Neural progenitor cell (in vitro differentiated cells): ENCODE measurements at places on chromosomes 12 and 14.
A peak's percentile ranks its signal among the peaks of the same experiment; 100 is the strongest.

GRCh38 chr14:101365329-101366158 lies 195.8 kb upstream of the DIO3 start:
- DNase-seq = peak; percentile 89

DNA sequence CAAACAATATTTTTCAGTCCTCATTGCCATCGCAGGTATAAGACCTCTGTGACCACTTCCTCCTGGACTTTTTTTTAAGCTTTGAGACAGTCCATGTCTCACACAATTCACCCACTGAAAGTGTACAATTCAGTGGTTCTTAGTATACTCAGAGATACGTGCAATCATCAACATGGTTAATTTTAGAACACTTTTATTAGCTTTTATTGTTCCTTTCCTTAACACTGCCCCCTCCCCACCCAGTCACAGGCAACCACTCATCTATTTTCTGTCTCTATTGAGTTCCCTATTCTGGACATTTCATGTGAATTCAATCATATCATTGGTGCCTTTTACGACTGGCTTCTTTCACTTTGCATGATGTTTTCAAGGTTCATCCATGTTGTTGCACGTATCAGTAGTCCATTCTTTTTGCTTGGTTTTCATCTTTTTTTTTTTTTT lies 16.2 kb downstream of the NCKAP5L start:
- no peak for DNase-seq

GRCh38 chr14:65658202-65658601 lies 245.7 kb downstream of the FUT8 start:
- no peak for DNase-seq

DNA sequence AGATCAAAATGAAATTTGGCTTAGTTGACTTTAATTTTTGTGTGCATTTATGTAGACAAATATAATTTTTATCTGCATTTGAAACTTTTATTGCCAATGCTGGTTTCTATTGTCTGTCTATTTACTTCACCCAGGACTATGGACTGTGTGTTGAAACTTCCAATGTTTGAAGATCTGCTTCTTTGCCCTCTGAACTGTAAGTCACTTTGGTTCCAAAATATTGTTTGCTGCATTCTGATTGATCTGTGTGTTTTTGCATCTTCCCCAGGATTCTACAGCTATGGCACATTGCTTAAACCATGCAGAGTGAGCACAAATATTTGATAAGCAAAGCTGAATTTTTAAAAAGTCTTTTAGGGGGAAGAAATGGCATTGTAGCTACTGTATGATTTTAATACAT lies 131.0 kb upstream of the SOX5 start:
- no peak for DNase-seq

DNA sequence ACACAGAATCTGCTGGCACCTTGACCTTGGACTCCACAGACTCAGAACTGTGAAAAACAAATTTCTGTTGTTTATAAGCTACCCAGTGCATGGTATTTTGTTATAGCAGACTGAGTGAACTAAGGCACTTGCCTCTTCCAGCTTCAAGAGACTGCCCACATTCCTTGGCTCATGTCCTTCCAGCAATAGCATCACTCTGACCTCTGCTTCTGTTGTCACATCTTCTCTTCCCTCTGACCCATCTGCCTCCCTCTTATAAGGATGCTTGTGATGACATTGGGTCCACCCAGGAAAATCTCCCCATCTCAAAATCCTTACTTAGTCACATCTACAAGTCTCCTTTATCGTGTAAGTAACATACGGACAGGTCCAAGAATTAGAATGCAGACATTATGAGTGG lies 200.4 kb downstream of the PIK3C2G start:
- DNase-seq = no peak

GRCh38 chr12:106816231-106816630 lies 41.7 kb downstream of the RIC8B start:
- DNase-seq = no peak

GRCh38 chr14:26595926-26596542 lies 1.8 kb downstream of the NOVA1 start:
- peak; percentile 20 for DNase-seq

DNA sequence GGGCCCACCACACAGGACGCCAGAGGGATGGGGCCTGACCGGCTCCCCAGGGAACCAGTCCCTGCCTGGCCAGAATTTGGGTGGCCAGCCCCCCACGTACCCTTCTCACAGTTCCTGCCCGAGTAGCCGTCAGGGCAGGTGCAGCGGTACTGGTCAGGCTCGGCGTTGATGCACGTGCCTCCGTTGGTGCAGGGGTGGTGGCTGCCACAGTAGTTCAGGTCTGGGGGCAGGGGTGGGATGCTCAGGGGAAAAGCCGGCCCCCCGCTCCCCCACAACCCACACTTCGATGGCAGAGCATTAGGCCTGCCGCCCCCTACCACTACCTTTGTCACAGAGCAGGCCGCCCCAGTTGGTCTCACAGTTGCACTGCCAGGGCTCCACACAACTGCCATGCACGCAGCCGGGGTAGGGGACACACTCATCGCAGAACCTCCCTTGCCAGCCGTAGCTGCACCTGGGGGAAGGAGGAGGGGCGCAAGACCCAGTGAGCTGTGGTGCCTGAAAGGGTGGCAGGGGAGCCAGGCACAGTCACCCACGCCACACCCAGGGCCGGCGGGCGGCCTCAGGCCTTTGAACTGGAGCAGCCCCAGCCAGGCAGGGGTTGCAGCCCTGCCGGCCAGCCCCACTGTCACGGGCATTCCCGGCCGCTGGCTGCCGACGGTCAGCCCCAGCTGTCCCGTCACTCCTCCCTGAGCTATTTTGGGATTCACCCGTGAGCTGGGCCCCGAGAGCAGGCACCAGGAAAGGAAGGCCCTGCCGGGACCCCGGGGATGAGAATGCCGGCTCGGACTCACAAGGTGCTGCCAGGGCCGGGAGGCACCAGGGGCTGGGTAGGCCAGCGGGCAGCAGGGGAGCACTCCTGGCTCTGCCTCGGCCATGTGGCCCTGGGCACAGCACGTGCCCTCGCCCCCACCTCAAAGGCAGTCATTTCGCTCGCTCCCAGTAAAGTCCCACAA lies 16.5 kb downstream of the JAG2 start:
- no peak for DNase-seq

GRCh38 chr14:88613552-88614010 lies 50.7 kb downstream of the ZC3H14 start:
- DNase-seq = no peak

DNA sequence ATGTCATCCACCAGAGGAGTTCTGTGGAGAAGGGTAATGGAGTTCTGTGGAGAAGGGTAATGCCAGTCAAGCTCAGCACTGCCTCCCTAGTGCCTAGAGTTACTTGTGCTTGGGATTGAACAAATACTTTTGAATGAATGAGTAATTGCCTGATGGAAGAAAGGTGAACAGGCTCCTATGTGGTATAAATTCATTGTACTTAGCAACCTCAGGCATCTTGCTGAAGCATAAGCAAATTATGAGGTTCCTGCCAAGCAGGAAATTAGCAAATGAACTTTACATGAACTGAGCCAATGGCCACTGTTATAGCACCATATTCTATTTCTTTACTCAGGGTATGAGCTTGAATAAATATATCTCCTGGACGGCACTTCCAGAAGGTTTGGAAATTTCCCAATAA lies 1047.2 kb downstream of the SLC6A15 start:
- no peak for DNase-seq

GRCh38 chr14:90388437-90388836 lies 8.4 kb upstream of the CALM1 start:
- peak; percentile 60 for DNase-seq

DNA sequence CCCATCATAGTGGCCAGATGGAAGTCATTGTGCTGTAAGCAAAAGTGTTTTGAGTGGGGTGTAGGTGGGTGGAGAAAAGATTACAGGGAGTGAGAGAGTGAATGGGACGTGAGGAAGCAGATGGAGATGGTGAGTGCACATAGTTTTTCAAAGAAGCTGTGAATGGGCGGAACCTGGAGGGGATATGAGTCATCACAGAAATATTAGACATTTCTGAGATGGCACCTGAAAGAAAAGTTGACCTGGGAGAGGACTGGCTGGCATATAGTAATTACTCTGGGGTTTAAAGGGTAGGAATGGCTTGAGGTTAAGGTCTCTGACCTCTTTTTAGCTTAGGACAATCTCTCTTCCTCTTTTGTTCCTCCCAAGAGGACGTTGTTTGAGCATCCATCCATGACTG lies 50.5 kb downstream of the ANO4 start:
- DNase-seq = no peak

DNA sequence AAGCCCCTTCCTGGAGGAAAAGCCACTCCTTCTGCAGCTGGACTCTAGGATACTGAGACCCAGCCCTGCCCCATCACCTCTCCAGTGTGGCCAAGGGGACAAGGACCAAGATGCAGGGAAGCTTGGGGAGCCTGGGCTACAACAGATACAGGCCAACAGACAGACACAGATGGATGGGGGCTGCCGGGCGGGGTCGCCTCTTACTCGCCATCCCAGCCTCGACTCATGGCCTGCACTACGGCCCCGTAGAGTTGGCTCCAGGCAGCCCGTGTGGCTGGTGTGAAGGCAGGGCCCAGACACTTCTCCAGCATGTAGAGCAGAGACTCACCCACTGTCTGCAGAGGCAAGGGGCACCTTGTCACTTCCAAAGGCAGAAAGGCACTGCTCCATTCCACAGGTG lies 4.7 kb downstream of the NGB start:
- no peak for DNase-seq

GRCh38 chr14:87896393-87897380 lies 96.3 kb downstream of the GALC start:
- peak; percentile 80 for DNase-seq

- no peak for DNase-seq
Observed at GRCh38 chr12:127596891-127597290, 670.1 kb upstream of the TMEM132C start.

- DNase-seq = no peak
Observed at GRCh38 chr14:73833034-73833433, 18.6 kb upstream of the PTGR2 start.

DNA sequence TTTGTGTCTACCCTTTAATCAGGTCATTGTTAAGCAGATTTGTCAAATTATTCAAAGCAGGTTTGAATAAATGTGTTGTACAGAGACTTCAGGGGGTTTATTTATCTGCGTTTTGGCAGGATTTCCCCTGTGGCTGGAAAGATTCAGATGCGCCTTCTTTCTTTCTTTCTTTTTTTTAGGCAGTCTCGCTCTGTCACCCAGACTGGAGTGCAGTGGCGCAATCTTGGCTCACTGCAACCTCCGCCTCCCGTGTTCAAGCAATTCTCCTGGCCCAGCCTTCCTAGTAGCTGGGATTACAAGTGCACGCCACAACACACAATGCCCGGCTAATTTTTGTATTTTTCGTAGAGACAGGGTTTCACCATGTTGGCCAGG lies 6.3 kb upstream of the NANOGNB start:
- no peak for DNase-seq

GRCh38 chr14:99603471-99604277 lies at the start of gene CCDC85C:
Gene CCDC85C (minus strand): TSS chr14:99604207. CDS start chr14:99603959, 248 bp downstream.
- peak; percentile 77 for DNase-seq

- peak; percentile 92 for DNase-seq
Observed at GRCh38 chr12:49232940-49233841, 31.7 kb upstream of the TUBA1C start.

DNA sequence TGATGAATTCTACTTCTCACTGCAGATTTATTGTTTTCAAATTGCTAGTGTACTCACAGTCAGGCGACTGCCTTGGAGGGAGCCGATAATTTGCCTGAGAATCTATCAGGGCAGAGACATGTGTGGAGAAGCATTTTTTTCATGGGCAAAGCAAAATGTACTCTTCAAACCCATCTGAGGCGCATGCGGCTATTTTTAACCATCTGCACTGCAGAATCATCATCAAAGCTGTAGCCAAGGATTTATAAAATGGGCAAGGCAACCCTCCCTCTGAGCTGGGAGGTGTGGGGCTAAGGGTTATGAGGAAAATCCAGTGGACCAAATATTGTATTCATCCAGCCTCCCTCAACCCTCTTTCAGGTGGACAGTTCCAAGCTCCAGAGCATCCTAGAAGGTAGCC lies 37.7 kb downstream of the BEST3 start:
- no peak for DNase-seq

DNA sequence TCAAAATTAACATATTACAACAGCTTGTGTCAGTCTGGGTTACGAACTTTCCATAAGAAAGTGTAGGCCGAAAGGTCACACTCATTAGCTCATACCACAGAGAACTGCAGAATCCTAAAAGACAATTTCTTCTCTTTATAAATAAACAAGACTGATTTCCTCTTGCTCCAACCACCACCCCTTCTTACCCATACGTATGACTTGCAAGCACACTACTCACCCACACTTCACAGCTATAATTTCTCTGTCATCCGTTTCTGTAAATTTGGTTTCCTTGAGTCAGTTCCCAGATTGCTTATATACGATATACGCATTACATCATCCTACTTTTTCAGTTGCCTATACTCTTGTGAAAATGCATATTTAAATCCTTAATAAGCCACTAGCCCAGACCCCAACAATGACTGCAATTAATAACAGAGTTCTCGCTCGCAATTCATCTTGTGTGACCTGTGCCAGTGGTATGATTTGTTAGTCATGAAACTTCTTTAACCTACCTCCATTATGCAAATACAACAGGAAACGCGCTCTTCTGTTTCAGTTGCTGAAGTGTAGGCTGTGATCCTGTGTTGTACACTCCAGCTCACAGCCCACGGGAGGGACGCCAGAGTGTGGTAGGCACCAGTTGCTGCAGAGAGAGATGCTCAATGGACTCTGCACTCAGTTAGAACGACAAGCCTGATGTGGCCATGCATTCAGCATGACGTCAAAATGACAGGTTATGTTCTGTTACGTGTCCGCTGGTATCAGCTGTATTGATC lies 417.6 kb downstream of the PDZRN4 start:
- DNase-seq = no peak

- no peak for DNase-seq
Observed at GRCh38 chr12:77046468-77046867, 18.9 kb downstream of the E2F7 start.

DNA sequence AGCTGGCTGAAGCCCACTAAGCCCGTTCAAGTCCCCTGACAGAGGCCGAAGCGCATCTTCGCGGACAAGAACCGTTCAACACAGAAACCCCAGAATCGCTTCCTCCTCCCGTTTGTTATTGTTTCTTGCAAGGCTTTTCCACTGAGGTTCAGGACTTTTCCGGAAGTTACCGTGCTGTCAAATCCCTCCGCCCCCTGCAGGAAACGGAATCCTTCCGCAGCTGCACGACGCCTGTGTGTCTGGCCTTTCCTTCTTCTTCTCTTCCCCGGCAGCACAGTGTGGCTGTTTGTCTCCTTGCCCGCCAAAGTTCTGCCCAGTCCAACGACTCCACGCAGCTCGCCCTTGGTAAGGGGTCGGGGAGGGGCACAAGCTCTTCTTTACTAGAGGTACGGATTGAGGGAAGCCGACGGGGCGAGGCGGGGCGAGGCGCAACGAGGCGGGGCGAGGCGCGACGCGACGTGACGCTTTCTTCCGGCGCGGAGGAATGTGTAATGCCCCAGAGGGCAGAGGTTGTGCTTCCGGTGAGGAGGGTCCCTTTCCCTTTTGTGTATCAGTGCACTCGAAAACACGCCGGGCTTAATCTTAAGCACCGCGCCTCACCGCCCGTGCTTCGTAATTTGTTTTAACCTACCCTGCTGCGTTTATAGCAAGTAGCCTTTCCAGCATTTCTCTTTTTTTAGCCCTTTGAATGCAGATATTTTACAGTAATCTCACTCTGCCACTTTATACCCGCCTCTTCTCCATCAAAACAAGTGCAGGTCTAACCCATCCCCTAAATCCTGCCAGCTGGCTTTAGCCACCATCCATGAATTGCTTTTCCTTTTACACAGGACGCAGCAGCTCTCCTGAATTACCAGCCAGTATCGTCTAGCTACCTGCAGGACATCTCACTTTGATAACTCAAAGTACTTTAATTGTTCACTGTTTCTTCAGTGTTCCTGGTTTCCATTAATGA lies at the start of gene KDM5A:
KDM5A (minus strand) TSS at position 179 of the 955 bp plus-strand sequence. CDS start 229 bp downstream, outside the sequence.
- peak; percentile 97 for DNase-seq

GRCh38 chr14:104138718-104139459 lies 502 bp downstream of the KIF26A start:
- peak; percentile 47 for DNase-seq
